ENCODE measurements at places on chromosomes 12 and 14.

GRCh38 chr14:39762576-39763401 lies 330.6 kb upstream of the FBXO33 start:
- no peak for DNase-seq

GRCh38 chr12:82436354-82436753 lies 78.0 kb downstream of the METTL25 start:
- DNase-seq: no peak

DNA sequence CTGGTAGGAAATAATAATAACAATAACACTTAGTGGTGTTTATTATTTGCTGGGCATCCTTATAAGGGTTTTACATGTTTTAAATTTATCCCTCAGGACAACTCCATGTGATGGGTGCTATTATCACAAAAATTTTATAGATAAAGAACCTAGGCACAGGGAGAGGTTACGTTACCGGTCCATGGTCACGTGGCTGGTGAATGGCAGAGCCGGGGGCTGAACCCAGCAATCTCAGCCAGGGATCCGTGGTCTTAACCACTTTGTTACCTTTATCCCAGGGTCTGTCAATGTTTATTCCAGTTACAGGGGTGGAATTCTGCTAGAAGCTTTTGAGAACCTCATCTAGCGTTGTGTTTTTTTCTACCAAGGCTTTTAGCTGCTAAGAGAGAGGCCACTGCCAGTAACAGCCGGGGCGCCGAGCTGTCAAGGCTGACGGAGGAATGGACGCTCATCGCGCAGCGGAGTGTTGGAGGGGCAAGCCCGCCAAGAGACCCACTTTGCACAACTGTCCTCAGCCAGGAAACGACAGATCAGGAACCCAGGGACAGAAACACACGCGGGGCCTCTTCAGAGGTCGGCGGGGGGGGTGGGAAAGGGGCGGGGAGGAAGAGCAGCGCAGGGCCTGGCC lies 418 bp downstream of the AMN1 start:
- no peak for DNase-seq

DNA sequence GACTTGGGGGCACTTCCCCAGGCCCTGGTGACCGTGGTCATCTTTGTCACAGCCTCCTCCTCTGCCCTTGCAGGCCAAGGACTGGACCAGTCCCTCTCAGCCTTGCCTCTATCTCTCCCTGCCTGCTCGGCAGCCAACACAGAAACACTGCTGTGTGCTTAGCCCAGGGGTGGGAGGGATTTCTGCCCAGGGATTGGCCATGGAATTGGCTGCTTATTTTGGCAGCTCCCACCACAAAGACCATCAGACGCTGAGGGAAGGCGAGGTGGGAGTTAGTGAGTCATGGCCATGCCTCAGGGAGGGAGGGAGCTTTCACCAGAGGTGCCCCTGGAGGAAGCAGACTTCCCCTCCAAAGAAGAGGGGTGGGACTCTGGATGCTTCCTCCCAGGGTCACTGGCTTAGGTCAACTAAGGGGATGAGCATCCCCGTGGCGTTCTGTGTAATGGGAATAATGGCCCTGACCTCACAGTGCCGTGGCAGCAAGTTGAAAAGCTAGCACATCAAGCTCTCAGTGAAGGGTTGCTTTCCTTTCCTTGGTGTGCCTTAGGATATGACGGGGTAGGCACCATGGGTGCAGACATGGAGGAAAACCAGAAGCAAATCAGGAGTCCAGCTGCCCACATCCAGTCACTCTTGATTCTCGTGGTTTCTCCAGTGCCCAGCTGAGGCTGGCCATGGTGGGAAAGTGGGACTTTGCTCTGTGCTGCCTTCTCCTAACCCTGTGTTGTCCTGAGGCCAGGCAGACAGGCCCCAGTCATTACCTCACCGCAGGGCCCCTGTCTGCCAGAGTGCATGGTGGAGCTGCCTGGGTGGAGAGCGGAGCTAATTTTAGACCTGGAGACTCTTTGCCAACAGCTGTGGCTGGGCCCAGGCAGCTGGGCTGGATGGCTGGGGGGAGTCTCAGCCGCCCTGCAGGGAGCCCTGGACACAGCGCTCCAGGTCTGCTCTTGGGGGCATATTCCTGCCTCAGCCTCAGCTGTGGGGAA lies 21.4 kb downstream of the B4GALNT3 start:
- no peak for DNase-seq

DNA sequence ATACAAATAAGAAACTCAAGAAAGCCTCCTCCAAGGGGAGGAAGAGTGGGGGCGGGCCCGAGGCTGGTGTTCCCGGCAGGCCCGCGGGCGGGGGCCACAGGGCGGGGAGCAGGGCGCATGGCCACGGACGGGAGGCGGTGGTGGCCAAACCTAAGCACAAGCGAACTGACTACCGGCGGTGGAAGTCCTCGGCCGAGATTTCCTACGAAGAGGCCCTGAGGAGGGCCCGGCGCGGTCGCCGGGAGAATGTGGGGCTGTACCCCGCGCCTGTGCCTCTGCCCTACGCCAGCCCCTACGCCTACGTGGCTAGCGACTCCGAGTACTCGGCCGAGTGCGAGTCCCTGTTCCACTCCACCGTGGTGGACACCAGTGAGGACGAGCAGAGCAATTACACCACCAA lies 8.7 kb downstream of the DACT1 start:
- no peak for DNase-seq
